ENCODE measurements at places on chromosomes 3 and 15.
A peak's percentile ranks its signal among the peaks of the same experiment; 100 is the strongest.

GRCh38 chr3:165658027-165658426 lies 179.2 kb downstream of the BCHE start:
- DNase-seq = no peak

- DNase-seq = no peak
Measured at GRCh38 chr3:152283492-152284381, 15.0 kb downstream of the MBNL1 start.

DNA sequence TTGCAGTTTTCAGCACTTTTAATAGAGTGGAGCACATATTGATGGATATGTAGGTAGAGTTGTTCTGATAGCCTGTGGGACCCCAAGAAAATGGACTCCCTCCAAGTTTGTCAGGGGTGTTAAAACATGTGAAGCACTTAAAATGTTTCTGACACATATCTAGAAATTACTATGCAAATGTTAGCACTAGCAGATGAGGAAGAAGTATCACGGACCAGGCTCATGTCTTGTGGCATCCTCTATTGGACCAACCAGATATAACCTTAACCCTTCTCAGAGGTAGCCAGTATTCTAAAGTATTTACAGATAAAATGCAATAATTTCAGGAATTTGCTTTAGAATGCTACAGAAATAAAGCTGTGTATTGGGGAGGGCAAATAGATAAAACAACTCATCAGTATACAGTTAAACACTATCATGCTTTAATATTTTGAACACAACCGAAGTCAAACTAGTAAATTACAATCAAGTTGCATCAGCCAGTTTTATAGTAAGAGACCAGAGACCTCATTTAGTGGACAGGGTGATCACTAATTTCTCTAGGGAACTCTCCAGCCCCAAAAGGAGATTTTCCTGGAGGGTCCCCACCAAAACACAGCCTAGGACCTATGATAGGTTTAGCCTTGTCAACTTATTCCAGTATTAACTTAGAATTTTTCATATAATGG lies 57.2 kb upstream of the FBN1 start:
- no peak for DNase-seq

- DNase-seq = peak; percentile 51
Measured at GRCh38 chr3:14439501-14440167, 37.2 kb downstream of the SLC6A6 start.

DNA sequence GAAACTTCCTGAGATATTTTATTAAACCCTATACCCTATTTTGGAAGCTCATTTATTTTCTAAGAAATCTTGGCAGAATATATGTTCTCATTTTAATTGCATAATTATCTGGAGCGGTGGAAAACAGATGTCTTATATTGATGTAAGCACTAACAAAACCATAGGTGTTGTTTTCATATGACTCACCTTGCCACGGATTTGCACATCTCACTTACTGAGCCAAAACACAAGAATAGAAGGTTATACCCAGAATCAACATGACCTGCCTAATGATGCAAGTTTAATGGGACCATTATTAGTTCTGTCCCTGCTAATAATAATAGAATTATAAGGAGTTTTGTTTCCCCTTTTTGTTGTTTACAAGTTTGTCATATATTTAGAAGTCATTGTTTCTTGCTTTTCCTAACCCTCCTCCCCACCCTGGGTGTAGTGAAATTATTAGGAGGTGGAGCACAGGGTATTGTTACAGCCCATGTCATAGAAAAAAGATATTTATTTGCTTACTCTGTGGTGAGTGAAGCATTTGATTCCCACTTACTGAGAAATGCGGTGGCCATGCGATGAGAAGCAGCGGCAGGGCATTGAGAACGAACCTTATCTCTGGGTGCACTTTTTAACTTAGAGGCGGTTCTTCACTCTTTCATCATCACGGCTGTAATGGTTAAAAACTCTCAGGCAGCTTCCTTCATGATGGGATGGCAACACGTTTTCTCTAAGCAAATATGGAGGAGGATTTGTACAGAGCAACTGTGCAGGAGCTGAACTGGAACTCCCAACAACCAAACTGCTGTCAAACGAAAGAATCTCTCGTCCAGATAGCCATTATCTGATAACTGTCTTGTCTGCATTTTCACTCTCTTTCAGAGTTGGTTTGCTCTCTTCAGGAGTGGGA lies 521 bp downstream of the IL5RA start:
- no peak for DNase-seq

GRCh38 chr3:52313774-52314188 lies 2.3 kb upstream of the DNAH1 start:
- DNase-seq = peak; percentile 52

DNA sequence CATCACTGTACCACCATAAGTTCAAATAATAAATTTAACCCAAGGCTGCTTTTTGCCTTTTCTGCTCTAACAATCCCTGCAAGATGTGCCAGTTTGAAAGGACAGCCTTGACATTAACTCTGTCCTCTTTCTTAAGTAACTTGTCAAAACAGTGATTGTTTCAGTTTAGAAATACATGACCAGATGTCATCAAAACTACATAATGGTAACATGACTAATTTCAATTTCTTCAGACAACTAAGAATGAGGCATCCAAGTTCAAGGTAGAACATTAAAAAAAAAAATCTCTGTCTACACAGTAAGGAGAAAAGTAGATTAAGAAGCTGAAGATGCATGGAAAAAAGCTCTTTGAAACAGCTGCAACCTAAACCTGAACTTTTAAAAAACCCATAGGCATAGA lies 47.4 kb downstream of the SHQ1 start:
- no peak for DNase-seq

DNA sequence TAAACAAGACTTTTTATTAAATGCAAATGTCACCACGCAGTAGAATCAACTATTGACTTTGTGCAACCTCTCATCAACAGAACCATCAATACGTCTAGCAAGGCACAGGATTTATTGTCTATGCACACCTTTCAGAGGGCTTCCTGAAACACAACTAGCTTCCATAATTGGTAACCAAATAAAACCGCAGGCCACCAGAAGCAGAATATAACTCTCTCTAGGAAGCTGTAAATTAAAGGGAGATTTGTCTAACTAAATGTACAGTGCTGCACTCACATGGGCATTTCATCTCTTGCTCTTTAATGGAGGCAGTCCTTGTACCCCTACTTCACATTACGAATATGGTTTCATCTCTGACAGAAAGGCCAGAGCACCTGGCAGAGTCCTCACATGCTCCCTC lies 93.0 kb downstream of the FHIT start:
- DNase-seq = no peak

GRCh38 chr3:13008155-13008995 lies 64.9 kb downstream of the IQSEC1 start:
- no peak for DNase-seq

- no peak for DNase-seq
Measured at GRCh38 chr3:158991146-158991705, 189.4 kb downstream of the MFSD1 start.

- DNase-seq = no peak
Measured at GRCh38 chr15:33561407-33561806, 250.6 kb downstream of the RYR3 start.

DNA sequence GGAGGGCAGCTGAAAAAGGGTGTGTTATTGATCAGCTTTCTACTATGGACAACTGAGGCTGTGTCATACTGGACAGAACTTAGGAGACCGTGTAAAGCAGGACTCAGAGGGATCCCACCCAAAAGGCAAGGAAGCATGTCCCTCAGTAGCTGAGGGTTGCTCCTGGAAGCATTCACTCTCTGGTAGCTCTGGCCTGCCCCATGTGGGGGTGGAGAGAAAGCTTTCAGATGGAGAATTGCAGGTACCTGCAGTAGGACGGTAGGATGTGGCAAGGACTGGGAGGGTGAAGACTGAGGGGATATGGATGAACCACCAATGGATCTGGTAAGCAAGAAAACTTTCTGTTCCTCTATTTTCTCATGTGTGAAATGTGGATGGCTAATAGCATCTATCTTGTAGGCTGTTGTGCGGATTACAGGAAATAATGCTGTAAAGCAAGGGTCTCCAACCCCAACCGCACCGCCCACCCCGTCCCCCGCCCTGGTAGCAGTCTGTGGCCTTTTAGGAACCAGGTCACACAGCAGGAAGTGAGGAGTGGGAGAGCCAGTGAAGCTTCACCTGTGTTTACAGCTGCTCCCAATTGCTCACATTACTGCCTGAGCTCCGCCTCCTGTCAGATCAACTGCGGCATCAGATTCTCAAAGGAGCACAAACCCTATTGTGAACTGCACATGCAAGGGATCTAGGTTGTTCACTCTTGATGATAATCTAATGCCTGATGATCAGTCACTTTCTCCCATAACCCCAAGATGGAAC lies 157.7 kb upstream of the PROK2 start:
- DNase-seq = no peak

DNA sequence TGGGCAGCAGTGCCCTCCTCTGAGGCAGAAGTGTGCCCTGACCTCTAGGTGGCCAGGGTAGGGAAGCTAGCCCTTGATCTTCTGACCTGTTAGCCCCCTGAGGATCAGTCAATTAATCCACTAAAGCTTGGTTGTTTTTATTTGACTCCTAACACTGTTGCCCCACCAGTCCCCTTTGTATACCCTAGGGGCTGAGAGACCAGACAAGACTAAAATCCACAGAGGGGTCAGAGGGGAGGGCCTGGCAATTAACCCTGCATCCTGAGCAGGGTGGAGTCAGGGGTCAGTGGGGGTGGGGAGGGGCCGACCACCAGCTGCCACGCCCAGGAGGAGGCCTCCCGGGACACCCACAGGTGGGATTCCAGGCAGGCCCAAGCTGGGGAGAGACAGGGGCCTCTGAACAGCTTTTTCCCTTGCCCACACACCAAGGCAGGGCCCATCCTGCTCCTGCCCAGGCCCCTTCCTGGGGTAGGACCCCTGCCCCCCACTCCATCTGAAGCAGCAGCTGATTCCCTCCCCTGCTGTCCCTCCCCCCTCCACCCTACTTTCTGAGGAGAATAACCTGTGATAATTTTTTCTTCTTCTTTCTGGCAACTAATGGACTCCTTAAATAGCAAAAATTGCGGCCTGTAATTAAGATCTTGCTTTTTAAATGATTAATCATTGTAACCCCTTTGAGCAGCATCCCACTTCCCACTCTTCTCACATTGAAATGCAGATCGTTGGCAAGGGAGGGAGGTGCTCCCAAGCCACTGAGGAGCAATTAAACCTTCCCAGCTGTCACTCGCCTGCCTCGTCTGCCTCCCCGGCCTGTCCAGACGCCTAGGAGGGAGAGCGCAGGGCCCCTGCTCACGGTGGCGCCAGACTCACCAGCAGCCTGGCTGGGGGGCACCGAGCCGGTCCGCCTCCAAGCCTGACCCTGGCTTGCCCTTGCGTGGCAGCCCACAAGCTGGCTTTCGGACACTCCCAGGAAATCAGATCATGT lies 51.9 kb downstream of the RHCG start:
- no peak for DNase-seq

DNA sequence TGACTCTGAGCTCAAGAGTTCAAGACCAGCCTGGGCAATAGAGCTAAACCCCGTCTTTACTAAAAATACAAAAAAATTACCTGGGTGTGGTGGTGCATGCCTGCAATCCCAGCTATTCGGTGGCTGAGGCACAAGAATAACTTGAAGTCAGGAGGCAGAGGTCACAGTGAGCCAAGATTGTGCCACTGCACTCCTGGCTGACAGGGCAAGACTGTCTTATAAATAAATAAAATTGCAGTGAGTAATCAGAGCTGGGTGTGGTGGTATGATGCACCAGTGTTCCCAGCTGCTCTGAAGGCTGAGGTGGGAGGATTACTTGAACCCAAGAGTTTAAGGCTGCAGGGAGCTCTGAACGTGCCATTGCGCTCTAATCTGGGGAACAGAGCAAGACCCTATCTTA lies 55.9 kb upstream of the GCNT3 start:
- peak; percentile 48 for DNase-seq

DNA sequence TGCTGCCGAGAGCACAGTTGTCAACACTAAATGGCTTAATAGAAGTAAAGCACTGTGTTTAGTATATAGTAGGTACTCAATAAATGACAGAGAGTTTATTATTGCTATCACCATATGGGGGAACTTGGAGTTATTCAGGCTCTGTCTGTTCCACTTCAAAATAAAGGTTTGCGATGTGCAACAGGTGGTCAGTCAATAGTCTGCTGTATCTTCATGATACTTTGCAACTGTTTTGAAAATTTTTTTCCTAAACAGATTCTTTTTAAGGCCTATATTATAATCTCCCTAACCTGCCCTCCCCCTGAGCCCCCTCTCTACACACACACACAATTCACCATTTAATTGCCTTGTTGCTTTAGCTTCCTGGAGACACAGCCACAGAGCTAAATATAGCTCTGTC lies 164.7 kb upstream of the NR2F2 start:
- no peak for DNase-seq

GRCh38 chr3:141233457-141234161 lies 2.0 kb downstream of the PXYLP1 start:
- no peak for DNase-seq

- peak; percentile 73 for DNase-seq
Measured at GRCh38 chr3:48634661-48635221, 520 bp downstream of the SLC26A6 start.

DNA sequence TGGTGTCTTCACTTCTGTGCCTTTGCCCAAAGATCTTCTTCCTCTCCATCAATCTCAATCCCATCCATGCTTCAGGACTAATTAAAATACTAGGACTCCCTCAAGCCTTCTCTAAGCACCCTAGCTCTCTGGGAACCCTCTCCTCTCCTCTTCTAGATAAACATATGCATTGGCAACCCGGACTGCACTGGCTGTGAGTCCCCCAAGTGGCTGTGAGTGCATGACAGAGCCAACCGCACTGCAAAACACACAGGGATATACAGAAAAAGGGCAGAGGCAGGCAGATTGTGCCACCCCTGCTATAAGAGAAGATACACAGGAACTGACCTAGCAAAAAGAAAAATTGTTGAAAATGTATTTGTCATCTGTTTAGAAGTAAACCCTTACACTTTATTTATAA lies 457.1 kb downstream of the MFSD1 start:
- DNase-seq = no peak

- DNase-seq = peak; percentile 55
Measured at GRCh38 chr3:170323331-170323730, 34.2 kb upstream of the SKIL start.

- no peak for DNase-seq
Measured at GRCh38 chr3:143287403-143287802, 167.8 kb downstream of the CHST2 start.

DNA sequence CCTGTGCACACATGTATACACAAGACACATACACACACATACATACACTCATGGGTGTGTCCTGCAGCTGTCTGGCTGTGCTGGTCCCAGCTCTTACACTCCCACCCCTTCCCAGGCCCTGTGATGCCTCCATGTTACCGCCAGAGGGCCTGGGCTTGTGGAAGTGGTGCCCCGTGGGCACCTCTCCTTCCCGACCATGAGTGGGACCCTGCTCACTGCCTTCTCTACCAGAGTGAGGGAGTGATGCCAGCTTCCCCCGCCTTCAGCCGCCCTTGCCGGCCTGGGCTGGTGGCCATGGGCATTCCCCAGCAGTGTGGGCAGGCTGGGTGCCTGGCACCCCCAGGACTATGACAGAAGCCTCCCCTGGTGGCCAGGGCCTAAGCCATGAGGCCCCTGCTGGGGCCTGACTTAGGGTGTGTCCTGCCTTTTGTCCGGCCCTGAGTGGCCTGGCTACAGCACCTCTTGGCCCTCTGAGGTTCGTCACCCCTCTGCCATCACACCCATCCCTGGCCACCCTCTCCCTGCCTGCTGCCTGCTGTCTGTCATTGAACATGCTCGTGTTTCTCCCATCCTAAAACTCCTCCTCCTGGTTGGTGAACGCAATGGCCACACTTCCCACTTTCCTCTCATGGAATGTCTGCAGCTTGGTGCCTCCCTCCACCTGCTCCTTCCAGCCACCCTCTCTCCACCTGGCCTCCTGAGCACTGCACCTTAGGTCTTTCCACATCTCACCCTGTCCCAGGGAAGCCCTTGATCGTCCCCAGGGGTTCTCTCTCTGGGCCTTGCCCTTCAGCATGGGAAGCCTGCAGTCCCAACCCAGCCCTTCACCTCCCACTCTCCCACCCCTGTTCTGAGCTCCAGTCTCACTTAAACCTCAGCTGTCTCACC lies 14.6 kb downstream of the HDAC11 start:
- DNase-seq = peak; percentile 54

All from myocyte (in vitro differentiated cells).